ENCODE measurements at places on chromosomes 11 and 22.

- peak; percentile 65 for DNase-seq
These were observed 7.7 kb downstream of the SLC37A2 start for GRCh38 chr11:125070699-125071254.

- no peak for DNase-seq
These were observed 1.5 kb upstream of the SLC7A4 start for GRCh38 chr22:21033895-21034294.

DNA sequence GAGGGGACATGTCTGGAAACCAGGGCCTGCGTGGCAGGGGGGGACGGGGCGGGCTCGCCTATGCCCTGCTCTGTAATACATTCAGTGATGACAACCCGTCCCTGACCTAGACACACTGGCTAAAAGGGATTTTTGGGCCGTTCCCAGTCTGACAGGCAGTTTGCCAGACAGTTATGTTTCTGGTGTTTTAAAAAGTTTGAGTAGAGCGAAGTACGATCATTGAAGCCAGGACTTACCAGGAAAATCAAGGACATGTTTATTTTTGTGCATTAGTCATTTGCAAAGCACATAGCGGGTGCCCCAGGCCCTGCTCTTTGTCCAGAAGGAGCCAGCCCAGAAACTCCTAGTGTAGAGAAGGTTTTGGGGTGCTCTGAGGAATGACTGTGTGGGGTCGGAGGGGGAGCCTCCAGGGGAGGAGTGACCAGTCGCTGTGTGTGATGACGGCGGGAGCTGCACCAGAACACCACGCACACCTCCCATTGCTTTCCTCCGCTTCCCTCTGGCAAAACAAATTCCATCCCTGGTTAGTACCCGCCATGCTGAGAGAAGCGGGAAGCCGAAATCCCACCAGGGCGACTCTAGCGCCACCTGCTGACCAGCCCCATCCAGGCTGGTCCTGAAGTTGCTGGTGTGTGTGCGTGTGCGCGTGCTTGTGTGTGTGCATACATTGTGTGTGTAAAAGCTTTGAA is 50.8 kb downstream of the FBLN1 start:
- DNase-seq, result peak; percentile 47

DNA sequence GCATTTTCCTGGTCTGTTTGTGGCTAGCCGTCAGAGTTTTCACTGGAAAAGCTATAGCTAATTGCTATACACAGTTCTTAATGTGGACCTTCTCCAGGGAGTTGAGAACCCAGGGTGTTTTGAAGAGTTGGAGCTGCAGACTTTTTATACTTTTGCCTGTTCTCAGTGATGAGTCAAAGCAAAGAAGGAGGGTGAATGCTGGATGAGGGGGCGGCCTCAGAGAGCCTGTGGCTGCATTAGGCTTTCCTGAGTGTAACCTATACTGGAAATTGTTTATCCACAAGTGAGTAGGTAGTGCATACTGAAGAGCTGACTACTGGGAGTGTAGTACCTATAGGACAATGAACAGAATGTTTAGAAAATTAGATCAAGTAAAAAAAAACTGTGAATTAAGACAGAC is 79.7 kb upstream of the HORMAD2 start:
- DNase-seq, result no peak

DNA sequence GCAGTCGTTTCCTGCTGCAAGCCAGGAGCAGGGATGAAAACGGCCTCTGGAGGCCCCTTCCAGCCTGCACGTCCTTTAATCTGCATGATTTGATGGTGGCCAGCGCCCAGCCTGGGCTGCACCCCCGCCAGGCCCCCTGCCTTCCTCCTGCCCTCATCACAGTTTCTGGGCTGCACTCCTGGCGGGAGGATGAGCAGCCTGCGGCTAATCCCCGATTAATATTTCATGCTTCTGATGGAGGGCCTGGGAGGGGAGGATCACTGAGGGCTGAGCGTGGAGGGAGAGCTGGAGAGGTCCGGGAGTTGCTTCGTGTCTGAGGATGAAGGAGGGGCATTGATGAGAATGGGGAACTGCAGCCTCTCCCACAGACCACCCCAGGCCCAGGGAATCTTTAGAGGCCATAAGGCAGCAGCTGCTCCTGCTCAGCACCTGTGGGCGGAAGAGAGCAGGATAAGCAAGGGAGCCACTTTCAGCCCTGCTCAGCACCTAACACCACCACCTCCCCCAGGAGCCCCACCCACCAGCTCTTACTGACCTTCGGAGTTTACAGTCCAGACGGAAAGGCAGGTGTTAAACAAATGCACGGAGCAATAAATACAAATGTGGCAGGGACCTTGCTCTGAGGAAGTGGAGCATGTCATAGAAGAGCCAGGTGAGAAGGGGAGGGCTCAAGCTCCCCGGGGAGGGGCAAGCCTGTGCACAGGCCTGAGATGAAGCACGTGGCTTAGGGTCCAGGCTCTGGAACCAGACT is 135.0 kb upstream of the NECTIN1 start:
- peak; percentile 92 for DNase-seq

GRCh38 chr22:20904008-20904979 is 12.9 kb upstream of the CRKL start:
- DNase-seq, result no peak

GRCh38 chr11:44066732-44067141 is 667 bp downstream of the ACCS start:
- DNase-seq, result no peak

DNA sequence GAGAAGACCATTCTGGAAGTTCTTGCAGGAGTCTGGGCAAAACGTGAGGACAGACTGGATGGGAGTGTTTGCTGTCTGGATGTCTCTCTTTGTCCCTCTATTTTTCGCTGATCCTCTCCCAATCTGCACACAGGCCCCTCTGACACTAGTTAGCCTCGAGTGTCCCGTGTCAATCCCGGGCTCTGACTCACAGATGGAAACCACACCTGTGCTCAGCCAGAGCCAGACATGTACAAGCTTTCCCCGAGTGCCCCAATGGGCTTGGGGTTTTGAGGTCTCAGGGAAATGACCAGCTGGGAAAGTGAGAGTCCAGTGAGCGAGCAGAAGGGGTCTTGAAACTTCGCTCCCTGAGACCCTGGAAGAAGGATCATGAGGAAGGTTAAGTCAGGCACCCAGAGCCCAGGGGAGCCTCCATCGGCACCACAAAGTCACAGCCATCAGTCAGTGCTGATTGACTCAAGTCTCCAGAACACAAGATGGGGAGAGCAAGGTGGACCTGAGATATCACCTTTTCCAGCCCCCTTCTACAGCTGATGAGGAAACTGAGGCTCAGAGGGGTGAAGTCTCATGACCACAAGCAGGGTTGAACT is 13.9 kb downstream of the APOL2 start:
- no peak for DNase-seq
